ENCODE measurements at places on chromosomes 5 and 9.

- H3K27ac ChIP-seq = no peak overlapping the region
- no peak for DNase-seq
- no peaks in the 10 kb centered on the region for H3K27me3 ChIP-seq
- no peak overlapping the region for H3K4me3 ChIP-seq
These were observed 424.0 kb downstream of the CDH18 start for GRCh38 chr5:19564036-19564435.

DNA sequence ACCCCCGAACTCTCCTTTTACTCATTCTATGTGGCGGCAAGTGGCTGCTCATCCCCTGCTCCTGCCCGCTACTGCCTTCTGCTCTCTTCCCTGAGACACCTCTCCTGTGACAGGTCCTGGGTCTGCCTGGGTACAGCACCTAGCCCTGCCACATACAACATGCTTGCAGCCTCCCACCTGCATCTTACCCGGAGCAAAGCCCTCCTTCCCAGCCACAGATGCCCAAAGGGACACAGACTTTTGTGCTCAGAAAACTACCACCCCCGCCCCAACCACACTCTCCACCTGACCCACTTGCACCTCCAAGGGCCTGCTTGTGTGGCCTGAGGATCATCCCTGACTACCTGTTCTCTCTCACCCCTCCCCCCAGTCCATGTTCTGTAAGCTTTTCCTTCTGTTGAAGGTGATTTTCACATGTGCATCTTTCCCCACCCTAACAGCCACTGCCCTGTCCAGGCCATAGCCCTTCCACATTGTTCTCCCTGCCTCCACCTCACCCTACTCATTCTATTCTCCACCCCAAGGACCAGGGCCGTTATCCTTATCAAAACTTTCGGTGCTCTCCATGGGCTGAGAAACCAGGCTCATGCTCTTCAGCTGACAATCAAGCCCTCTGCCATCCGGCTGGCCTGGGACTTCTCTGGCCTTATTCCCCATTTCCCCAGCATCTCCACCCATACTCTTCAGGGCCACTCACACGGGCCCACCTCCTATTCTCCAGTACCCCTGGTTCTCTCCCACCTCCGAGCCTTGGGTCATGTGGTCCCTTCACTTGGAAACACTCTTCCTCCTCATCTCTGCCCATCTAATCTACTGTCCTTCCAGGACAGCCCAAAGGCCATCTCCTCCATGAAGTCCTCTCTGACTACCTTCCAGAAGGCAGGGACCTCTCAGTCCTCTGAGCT is 46.4 kb upstream of the ALDH1B1 start:
- DNase-seq = no peak
- H3K36me3 ChIP-seq = no peaks in the 10 kb centered on the region
- no peaks in the 10 kb centered on the region for H3K27me3 ChIP-seq
- H3K27ac ChIP-seq = no peak overlapping the region
- no peaks in the 10 kb centered on the region for H3K4me1 ChIP-seq

GRCh38 chr5:140365282-140365681 is 5.3 kb downstream of the SLC4A9 start:
- no peaks in the 10 kb centered on the region for H3K4me1 ChIP-seq
- DNase-seq = no peak
- no peak overlapping the region for H3K27ac ChIP-seq
- no peak overlapping the region for H3K4me3 ChIP-seq
- no peaks in the 10 kb centered on the region for H3K27me3 ChIP-seq
- H3K36me3 ChIP-seq = no peaks in the 10 kb centered on the region

DNA sequence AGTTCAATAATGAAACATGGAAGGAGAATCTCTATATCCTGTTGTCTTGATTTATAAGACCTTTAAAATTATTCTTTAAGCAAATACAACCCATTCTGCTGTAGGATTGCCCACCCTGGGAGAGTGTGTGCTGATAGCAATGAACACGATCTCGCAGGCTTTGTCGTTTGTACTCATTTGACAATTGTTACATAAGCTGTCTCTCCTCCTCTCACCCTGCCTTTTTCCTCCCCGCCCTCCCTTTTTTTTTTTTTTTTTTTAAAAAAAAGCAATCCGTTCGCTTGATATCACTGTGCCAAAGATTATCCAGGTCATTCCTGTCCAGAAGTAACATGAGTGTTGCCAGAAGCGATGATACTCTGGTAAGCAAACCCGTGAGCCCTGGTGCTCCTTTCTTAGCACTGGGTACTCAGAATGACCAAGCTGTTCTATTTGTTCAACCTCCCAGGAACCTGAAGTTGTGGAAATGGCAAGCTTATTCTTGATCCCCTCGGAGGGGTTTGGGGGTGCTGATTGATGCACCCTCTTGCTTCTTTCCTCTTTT is 82.7 kb upstream of the CTSL start:
- H3K27me3 ChIP-seq = no peaks in the 10 kb centered on the region
- no peaks in the 10 kb centered on the region for H3K36me3 ChIP-seq
- DNase-seq = no peak

Data from ovary (tissue), 10 donors.